ENCODE measurements at places on chromosomes 12 and 14.

DNA sequence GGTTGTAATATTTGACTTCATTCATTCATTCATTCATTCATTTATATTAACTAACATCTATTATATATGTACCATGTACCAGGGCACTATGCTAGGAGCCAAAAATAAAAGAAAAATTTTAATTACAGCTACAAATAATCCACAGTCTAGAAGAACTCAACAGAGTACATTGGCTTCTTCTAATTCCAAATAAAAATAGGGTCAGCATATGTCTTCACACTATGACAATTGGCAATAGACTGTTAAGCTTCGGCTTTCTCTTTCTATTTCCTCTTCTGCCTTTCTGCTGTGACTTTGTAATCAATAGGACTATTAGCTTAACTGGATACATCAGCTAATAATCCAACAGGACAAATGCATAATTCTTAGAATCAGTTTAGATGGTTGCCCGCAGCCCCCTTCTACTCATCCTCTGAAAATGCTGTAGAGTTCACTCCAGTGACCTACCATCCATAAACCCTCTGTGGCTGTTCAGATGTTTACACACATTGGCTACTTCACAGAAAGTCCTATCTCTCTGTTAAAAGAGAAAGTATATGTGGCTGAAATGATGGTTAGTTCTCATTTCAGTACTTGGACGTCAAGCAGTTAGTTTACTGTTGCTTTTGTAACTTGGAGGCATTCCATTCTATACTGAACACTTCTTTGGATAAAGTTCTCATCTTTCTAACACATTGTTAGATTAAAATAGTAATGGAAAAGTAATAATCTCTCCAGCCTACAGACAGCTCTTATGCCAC is 445.5 kb upstream of the GARIN6 start:
- DNase-seq = no peak

GRCh38 chr12:29160230-29160629 is 11.2 kb downstream of the FAR2 start:
- DNase-seq = no peak

DNA sequence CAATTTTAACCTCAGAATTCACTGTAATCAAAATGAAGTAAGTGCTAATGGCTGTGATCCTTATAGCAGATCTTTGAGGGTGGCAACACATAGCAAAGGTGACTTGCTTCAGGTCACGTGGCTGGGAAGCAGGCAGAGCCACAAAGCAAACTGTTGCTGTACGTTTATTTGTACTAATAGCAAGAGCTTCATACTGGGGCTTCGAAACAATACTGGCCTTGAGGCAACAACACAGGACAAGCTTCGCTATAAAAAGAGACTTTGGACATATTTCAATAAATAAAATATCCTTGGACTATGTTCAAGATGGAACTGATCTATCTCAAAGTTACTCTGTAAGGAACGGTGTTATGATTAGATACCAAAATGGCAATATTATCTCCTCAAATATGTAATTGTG is 44.6 kb downstream of the MSRB3 start:
- no peak for DNase-seq

DNA sequence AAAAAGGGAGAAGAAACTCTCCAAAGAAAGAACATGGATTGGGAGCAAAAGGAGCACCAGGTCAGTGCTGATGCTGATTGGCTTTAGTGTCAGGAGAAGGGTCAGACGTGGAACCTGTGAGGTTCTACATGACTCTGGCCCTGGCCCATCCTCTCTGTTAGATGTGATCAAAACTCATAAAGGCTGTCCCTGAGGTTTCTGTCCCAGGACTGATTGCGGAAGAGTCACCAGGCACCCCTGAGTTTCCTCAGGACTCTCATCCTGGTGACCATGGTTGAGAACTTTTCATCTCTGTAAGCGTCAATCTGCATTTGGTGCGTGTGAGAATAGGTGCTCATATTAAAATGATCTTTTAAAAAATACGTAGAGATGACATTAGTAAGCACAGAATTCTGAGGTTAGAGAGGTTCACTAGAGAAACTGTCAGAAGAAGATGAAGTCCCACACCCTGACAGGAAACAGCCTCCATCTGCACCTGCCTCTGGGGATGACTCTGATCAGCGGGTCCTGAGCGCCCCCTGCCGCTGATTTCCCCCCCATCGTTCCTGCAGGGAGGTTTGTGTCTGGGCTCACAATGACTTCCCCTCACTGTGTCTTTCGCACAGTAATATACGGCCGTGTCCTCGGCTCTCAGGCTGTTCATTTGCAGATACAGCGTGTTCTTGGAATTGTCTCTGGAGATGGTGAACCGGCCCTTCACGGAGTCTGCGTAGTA is 741.8 kb downstream of the TMEM121 start:
- DNase-seq = no peak

GRCh38 chr14:71753126-71753830 is 179.0 kb upstream of the RGS6 start:
- peak; percentile 85 for DNase-seq

Measured in hypothalamus (tissue), 51 donors.